Neural crest cell (in vitro differentiated cells): ENCODE measurements at places on chromosomes 16 and 17. TPM values are rescaled to one million over a fixed set of nuclear protein-coding genes. Genes with fewer than 3 reads are reported as not detected.

The TUBG2 gene
- 18.7 and 20.7 TPM in 2 replicates for total RNA-seq

The KRT20 gene
- total RNA-seq, result not detected in 2 replicates

- no peaks in the 10 kb centered on the region for H3K36me3 ChIP-seq
- H3K4me1 ChIP-seq, result no peaks in the 10 kb centered on the region
- H3K27ac ChIP-seq, result no peak overlapping the region
- no peak overlapping the region for H3K4me3 ChIP-seq
Observed at GRCh38 chr16:78929841-78930240, 670.7 kb downstream of the MAF start.

DNA sequence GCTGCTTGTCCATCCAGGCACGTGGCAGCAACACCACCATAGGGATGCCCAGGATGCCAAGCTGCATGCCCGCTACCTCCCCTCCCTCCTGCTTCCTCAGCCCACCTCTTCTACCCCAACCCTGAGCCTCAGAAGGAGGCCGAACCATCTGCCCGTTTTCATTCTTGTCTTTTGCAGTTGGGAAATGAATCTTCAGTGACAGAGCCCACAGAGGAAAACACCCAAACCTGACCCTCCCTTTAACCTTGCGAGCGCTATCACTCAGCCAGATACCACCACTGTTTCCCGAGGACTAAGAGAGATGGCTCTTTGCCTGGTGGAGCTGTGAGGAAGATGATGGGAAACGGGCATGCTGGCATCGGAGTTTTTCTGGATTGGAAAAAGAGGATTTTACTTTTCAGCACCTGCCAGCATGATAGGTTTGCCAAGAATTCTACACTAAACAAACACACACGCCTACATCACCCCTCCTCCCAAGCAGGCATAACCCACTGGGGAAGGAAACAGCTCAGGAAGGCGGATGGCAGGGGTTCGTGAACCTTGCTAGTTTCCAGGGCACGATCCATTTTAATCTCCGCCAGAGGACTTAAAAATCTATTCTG is 457.4 kb downstream of the SLC39A11 start:
- no peak overlapping the region for H3K27ac ChIP-seq
- H3K4me1 ChIP-seq, result peaks cover 23% of the 10 kb centered on the region
- no peak overlapping the region for H3K4me3 ChIP-seq
- DNase-seq, result no peak

GRCh38 chr16:3095869-3096268 is 3.2 kb downstream of the ZSCAN10 start:
- H3K27ac ChIP-seq, result no peak overlapping the region
- DNase-seq, result no peak
- peaks cover 48% of the 10 kb centered on the region for H3K27me3 ChIP-seq
- H3K4me1 ChIP-seq, result peaks cover 32% of the 10 kb centered on the region
- H3K4me3 ChIP-seq, result no peak overlapping the region
- H3K36me3 ChIP-seq, result no peaks in the 10 kb centered on the region

GRCh38 chr16:24975428-24975889 is 39.7 kb downstream of the ARHGAP17 start:
- peaks cover 25% of the 10 kb centered on the region for H3K4me1 ChIP-seq
- no peaks in the 10 kb centered on the region for H3K27me3 ChIP-seq
- DNase-seq, result no peak

DNA sequence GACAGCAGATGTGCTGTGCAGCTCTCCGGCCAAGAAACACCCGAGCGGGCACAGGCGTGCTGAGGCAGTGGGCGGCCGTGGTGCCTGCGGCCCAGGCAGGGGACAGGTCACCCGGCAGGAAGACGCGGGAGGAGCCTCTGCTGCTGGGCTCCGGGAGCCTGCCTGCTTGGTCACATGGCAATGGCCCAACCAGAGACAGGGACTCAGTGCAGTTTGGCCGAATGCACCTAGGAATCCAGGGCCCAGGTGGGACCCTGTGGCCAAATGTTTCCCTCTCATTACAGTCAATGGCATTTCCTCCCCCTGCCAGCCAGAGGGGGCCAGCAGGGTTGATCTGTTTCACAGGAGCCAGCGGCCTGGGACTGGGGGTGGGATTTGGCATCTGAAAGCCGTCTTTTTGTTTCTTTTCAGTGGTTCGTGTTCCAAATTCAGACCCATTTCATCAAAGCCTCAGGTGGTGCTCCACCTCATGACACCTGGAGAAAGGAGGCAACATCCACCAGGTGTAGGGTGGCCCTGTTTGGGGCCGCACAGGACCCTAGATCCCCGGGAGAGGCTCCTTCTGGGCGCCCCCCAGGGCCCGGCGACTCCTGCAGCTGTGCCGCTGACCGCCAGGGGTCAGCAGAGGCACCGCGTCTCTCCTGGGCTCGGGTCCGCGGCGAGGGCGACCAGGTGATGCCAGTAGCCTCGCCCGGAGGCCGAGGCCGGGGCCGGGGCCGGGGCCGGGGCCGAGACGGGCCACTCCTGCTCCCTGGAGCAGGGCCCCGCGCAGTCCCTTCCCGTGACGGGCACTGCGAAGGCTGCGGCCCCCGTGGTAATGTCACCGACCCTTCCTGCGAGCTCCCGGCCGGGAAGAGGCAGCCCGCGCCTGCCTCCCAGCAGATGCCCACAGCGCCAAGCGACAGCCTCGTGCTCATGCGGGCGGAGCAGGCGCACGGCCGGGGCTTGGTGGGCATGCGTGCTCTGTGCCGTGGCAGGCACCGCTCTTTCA is 118.5 kb downstream of the C16orf78 start:
- peaks cover 3% of the 10 kb centered on the region for H3K36me3 ChIP-seq
- H3K4me3 ChIP-seq, result no peak overlapping the region
- peak; percentile 61 for DNase-seq
- H3K27me3 ChIP-seq, result no peaks in the 10 kb centered on the region
- H3K4me1 ChIP-seq, result peaks cover 16% of the 10 kb centered on the region

DNA sequence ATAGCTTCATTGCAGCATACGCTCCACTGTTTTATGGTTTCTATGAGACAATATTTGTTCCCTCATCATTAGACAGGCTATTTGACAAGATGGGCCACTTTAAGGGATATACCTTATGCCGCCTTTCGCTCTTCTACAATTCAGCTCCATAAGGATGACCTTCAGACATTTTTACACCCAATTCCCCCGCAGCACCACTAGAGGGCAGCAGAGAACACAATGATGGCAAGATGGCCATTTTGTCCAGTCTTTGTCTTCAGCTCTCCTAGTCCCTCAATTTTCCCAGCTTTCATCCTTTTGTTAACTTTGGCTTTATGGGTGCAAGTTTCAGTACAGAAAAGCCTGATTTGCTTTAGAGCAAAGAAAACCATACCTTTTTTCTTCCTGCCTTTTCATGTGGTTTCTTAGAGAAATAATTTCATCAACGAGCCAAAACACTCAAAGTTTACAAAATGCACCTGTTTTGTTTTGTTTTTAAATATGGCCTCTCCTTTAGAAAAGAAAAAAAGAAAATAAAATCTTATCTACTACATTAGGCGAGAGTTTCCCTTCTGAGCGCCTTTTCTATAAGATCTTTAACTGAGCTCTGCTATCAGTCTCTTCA is 355.3 kb downstream of the TOX3 start:
- H3K4me1 ChIP-seq, result peaks cover 10% of the 10 kb centered on the region
- peak overlapping the region; percentile 84 for H3K27ac ChIP-seq
- H3K36me3 ChIP-seq, result no peaks in the 10 kb centered on the region
- H3K27me3 ChIP-seq, result no peaks in the 10 kb centered on the region
- H3K4me3 ChIP-seq, result no peak overlapping the region
- peak; percentile 76 for DNase-seq
